ENCODE measurements at places on chromosomes 2 and 18.

GRCh38 chr18:40072761-40073160 lies 1882.3 kb upstream of the PIK3C3 start:
- no peak for DNase-seq

- no peak for DNase-seq
These were observed 51.4 kb downstream of the ZNF236 start for GRCh38 chr18:76873713-76874112.

DNA sequence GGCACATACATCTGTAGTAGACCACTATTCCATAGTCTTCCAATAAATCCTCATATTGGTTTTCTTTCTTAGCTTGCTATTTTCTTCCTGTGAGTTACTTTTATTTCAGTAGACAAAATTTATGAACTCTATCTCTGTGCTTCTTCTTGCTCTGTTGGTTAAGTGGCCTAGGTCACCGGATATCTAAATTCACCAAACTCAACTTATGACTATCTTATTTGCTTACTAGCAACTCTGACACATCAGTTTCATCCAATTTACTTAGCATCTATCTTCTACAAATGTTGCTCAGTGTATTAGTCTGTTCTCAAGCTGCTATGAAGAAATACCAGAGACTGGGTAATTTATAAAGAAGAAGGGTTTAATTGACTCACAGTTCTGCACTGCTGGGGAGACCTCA lies 432.5 kb upstream of the FSIP2 start:
- no peak for DNase-seq

DNA sequence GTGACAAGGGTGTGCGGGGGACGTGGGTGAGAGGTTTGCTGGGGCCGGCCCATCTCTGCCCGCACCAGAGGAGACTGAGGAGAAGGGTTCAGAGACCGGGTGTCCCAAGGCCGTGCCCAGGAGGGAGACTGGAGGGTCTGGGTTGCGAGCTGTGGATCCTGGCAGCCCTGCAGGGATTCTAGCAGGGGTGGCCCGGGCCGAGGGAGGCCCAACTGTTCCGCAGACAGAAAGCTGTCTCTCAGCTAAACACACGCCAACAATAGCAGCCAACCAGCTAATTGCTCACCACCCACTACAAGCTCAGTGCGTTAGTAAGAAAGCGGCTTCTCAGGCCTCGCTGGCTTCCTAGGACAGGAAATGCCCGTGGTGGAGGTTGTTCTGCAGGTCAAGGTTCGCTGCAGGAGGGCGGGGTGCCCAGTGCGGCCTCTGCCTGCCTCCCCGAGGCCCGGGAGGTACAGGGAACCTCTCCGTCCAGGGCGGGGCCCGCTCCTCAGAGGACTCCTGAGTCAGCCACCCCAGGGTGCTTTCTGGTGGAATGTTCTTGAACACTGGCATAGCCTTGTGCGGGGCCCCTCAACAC lies 282.0 kb upstream of the PXDN start:
- DNase-seq = no peak

GRCh38 chr2:222610746-222611145 lies 45.1 kb downstream of the FARSB start:
- no peak for DNase-seq

DNA sequence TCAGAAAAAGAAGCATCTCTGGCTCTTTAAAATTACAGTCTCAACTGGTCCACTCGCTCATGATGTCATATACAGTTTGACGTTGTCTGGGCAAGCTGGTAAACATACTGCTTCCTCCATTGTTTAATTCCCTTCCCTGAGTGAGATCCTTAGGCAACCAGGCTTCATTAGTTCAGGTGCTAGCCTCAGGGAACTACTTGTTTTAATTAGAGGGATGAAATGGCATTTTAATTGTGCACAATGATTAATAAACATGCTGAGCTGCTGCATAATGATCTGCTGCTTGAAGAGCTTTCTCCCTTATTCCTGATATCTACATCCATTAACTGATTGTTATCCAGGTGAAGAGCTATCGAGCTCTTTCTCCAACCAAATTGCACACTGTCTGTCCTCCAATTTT lies 195.6 kb upstream of the ETAA1 start:
- no peak for DNase-seq

All from central memory CD8-positive, alpha-beta T cell (primary cell).